ENCODE measurements at places on chromosomes 12 and 14.

DNA sequence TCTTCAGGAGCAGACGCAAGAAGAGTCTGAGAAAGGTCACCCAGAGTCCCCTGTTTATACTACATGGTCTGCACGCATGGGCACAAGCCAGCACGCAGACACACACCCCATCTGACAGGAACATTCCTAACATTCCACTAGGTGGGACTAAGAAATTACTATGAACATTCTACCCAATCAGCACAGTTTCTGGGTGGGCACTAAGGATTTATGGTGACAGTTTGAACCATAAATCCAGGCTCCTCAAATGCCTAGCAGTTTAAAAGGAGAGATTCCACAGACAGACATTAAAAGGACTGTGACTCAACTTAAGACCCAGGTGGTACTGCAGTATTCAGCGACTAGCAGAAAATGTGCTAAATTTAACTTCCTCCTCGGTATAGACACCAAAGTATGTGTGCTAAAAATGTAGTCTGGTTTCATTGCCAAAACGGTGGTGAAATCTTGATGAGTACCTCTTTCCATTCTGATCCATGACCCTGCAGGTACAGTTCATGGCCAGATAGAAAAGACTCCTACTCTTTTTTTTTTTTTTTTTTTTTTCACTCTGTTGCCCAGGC, 16.2 kb downstream of the ABHD4 start:
- no peak for DNase-seq

- no peak for DNase-seq
These were observed 22.1 kb upstream of the NAP1L1 start for GRCh38 chr12:76106631-76107030.

DNA sequence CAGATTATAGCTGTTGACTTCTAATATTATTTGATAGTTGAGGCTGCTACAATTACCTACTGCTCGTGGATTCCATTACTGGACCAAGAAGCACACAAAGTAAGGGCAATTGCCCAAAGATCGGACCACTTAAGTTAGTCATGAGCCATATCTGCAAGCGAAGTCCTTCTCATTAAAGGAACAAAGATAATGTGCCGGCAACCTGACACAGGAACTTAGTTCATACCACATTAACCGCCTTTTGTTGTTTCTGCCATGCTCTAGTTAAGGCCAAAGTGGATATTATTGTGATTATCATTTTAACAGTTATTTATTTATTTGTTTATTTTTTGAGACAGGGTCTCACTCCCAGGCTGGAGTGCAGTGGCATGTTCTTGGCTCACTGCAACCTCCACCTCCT, 38.1 kb upstream of the TMED10 start:
- no peak for DNase-seq

DNA sequence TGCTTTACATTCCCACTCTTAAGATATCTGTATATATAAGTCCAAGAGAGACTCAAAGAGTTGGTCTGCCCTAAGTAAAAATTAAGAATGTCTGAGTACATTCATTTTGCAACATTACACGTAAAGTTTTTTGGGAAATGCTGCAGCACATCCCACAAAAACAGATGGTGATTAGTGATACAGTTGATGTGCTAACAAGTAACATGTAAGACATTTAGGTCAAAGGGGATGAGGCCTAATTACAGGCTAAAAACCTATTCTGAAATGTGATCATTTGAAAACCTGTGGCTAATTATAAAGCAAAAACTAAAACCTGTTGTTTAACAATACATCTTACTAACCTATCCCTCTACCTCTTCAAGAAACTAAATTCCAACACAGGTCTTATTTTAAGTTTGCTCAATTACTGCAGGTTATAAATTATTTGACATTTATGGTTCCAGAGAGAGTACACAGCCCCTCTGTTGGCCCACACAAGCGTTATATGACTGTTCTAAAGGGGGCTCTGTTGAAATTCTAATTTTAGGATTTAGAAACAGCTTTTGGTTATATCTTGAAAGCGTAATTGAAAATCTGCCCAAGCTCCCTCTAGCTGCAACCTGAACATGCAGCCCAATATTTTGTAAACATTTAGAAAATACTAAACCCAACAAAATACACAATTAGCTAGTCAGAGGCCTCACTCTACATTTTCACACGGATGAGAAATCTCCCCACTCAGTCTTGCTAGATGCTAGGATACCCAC, 42.9 kb downstream of the BRAP start:
- DNase-seq, result no peak

DNA sequence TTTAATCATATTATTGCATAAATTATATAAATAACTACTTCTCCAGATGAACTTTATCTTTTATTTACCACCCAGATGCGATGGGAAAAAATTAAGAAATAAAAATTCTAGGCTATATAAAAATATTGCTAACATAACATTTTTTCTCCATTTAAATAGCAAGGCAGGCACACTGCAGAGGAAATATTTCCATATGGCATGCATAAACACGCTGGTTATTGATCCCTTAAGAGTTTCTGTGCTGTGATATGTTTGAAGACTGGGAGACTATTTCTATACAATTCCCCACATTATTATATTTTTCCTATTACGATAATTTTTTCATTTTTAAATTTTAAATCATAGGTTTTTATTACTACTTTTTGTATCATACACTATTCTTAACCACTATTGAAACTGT, 131.5 kb downstream of the C12orf50 start:
- no peak for DNase-seq

DNA sequence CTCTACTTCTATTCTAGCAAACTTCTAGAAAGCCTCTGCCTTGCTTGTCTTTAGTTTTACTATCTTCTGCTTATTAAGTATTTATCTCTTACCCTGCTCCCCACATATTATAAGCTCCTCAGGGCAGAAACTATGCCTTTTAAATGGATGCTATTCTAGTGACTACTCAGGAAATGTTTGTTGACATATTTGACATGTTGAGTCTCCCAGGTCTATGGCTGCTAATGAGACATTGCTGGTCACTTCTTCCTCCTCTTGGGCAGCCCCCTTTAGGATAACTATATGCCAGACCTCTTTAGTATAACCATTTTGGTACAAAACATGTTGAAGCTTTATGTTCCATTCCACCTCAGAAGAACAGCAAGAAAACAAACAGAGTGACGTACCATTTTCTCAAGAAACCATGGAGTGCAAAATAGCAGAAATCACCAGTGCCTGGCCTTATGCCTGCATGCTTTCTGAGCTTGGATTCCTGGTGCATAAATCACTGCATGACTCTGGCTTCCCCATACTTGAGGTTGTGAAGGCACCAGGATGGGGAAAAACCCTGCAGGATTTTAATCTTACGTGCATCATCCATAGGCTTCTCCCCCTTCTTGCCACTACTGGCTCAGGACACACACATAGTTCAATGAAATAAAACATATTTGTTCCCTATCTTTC, 202.6 kb downstream of the TMX1 start:
- DNase-seq, result no peak

- DNase-seq, result no peak
These were observed 786.8 kb downstream of the DIO2 start for GRCh38 chr14:79424462-79424861.

DNA sequence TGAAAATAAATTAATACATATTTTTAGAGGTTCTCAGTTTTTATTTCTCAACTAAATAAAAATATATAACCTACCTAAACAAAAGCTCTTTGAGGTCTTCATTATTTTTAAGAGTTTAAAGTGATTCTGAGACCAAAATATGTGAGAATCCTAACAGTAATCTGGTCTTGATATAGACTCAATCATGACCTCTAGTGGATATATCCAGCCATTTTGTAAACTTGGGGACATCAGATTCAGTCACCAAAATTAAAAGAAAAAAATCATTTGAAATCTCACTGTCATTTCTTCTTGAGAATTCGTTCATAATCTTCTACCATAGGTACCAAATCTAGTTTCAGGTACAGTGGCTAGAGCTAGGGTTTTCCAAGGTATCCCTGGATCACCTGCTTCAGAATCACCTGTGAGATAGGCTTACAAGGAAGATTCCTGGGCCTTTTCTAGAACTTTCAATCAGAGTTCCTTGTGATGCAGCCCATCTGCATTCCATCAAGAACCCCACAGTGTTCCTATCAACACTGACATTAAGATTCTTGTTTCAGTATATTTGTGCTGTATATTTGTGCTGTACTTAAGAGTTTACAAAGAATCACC, 214.9 kb downstream of the ADAMTS20 start:
- DNase-seq, result no peak

GRCh38 chr12:25051656-25052195, 102.8 kb upstream of the BCAT1 start:
- peak; percentile 13 for DNase-seq

- DNase-seq, result no peak
These were observed 24.7 kb downstream of the ITPK1 start for GRCh38 chr14:93090826-93091555.

DNA sequence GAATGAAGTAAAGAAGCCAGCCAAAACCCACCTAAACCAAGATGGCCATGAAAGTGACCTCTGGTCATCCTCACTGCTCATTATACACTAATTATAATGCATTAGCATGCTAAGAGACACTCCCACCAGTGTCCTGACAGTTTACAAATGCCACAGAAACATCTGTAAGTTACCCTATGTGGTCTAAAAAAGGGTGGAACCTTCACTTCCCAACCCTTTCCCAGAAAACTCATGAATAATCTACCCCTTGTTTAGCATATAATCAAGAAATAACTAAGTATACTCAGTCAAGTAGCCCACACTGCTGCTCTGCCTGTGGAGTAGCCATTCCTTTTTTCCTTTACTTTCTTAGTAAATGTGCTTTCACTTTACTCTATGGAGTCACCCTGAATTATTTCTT, 19.8 kb downstream of the STYK1 start:
- DNase-seq, result no peak

- no peak for DNase-seq
These were observed 40.9 kb downstream of the KCTD10 start for GRCh38 chr12:109436188-109436560.

DNA sequence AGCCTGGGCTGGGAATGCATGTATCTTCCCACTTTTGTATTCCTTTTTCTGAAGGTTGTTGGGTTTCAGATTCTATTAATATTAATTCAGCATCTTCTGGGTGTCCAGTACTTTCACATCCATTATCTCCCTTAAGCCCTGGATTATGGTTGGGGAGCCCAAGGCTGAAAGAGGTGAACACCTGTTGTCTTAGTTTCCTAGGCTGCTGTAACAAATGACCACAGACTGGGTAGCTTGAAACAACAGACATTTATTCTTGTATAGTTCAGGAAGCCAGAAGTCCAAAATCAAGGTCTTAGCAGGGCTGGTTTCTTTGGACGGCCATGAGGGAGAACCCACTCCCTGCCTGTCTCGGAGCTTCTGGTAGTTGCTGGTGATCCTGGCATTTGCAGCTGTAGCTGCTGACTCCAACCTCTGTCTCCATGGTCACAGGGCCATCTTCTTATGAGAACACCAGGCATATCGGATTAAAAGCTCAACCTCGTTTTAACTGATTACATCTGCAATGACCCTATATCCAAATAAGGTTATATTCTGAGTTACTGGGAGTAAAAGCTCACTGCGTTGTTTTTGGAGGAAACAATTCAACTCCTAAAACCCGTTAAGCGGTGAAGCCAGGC, 68.2 kb upstream of the CLMN start:
- DNase-seq, result no peak

DNA sequence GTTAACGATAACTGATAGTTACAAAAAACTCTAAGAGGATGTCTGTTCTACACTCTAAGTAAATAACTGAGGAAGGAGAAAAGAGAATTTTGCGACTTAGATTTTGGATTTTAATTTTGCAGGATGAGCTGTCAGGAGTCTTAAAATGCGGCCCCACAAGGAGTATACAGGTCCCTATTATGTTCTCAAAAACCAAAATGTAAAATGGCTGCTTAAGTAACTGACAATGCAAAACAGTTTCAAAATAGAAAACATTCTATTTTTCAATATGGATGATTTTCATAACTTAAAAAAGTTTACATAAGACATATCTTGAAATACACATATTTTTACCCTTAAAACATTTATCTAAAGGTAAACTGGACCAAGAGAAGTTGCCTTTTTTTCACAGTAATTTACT, 2.6 kb downstream of the CD69 start:
- DNase-seq, result no peak

DNA sequence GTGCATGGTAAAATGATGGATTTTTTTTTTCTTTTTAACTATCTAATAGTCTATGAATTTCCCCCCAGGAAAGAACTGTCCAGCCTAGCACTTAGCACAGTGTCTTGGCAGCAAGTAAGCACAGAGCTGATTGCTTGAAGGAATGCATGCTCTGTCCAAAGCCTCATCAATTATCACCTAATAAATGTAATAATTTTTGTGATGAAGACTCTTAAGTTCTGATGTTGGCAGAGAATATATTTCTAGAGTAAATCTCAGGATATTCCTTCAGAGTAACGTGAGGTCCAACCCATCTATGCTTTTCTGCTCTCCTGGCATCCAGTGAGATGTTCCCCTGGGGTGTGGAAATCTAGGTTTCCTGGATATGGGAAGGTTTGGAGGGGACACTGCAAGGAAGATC, 152.4 kb downstream of the TMX1 start:
- no peak for DNase-seq

DNA sequence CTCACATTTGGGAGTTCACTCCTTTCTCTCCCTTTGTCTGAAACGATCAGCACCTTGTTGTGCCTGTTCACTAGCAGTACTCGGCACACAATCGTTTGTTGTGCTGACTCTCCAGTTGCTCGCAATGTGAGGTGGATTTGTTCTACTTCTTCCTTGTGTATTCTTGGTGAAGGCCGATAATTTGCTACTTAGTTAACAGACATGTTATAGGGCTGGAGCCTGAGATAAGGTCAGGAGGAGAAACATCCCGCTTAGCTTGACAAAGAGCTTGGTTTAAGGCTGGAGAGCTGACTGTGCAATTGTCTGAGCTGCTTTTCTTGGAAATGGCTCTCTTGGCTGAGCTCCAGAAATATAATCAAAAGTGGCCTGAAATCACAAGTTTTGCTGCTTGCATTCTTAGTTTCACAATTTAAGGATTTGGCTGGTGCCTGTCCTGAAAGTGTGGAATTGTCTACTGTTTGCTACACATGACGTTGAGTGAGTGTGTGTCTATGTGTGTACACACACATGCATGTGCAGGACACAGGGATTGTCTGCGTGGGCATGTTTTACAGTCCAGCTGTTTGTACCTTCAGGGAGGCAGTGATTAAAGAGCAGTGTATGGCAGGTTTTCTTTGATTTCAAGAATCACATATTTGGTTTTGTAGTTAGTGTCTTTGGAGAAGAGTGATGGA, 77.7 kb downstream of the ARF6 start:
- peak; percentile 64 for DNase-seq

DNA sequence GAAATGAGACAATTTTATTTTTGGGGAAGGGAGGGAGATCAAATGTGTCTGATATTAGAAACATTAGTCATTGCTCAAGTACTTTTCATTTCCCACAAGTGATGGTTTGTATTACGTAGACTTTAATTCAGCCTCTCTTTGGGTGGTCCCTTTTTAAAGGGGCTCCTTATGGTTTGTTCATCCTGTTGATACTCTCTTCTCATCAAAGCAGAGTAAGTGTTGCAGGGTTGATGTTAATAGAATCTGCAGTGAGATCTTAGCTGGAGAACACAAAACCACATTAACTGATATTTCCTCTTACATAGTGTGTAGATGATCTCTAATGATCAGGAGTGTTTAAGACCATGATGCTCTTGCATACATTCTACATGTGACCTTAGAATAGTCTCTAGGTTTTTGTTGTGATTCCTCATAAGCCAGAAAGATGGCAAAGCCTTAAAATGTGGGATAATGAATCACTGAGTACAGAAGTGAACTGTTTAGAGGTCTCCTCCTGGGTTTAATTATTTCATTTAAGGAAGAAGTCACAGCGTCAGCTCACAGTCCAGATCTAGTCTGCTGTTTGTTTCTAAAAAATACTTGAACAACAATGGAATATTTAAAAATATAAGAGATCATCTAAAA, 87.4 kb upstream of the PTPRR start:
- no peak for DNase-seq

- no peak for DNase-seq
These were observed 174.5 kb downstream of the DACT1 start for GRCh38 chr14:58812050-58812910.

- no peak for DNase-seq
These were observed 205.0 kb downstream of the ADAMTS20 start for GRCh38 chr12:43347026-43347425.

Measured in suppressor macrophage (primary cell).